Activated CD8-positive, alpha-beta memory T cell treated with anti-CD3 and anti-CD28 coated beads, Interleukin-2, amount 50 U/mL, for 48 hours (primary cell): ENCODE measurements at places on chromosomes 2 and 18.
A peak's percentile ranks its signal among the peaks of the same experiment; 100 is the strongest.

GRCh38 chr2:107308835-107309234, 422.9 kb upstream of the ST6GAL2 start:
- no peak for DNase-seq

DNA sequence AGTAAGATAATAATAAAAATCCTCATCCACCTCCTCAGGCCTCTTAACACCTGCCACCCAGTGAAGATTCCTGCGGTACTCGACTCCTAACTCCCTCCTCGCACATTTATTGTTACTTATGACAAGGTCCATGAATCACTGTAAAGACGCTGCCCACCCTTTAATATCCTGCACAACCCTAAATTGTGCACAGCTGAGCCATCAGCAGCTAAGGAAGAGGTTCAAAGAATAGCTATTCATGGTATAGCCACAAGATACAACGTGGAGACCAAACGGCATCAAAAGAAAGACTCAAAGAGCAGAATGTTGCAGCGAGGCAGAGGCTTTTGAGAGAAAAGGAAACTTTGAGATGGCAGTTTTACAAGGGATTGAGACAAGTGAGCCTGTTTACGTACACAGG, 266.3 kb downstream of the SATB2 start:
- no peak for DNase-seq

GRCh38 chr2:184971546-184972068, 373.3 kb downstream of the ZNF804A start:
- no peak for DNase-seq

DNA sequence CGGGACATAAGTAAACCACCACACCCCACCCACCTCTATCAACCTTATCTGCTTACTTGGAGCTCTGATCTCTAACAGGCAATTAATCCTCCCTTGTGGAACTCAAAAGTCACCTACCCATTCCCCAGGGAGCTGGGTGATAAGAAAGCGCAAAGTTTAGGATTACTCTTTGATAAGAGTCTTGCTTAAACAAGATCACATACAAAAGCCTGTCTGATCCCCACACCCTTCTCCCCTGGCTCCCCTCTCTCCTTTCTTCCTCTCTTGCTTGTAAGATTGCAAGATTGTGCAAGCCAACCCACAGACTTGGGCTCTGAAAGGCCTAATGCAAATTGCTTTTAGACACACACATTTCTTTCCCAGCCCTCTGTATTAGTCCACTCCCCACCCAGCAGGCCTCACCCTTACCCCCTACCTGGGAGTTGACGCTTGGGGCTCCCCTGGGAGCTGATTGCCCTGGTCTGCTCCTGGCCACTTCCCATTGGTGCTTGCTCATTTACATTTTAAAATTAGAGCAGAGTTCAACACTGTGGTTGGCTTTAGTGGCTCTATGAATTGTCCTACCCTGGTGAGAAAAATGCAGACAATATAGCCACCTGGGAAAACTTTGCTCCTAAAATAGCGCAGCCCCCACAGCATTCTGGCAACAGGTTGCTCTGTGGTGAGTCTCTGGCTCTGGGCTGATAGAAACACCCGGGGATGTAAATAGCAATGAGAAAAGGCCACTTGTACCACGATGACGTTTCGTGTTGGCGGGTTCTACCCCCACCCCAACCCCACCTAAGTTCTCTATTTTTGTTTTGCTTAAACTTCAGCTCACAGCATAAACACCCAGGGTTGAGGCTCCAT, 92.8 kb upstream of the MSH2 start:
- DNase-seq, result no peak

- DNase-seq, result peak; percentile 55
Observed at GRCh38 chr2:26172189-26172870, 558 bp upstream of the GAREM2 start.

DNA sequence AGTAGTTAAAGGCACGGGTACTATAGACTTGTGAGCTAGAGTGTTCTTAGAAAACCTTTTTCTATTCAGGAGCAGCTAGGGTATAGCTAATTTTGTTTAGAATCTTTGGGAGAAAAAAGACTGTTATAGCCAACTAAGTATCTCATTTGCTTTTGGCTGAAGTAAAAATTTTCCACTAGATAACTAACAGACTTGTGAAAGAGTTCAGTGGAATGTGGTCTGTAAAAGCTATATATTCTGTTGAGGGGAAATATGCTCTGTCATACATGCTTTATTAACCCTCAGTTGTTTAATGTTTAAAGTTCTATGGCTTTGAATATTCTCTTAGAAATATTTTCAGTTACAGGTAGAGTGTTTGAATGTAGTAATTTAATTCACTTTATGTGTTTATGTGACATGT, 49.7 kb downstream of the RIF1 start:
- no peak for DNase-seq

- no peak for DNase-seq
Observed at GRCh38 chr2:222299906-222300725, 1.3 kb upstream of the PAX3 start.

DNA sequence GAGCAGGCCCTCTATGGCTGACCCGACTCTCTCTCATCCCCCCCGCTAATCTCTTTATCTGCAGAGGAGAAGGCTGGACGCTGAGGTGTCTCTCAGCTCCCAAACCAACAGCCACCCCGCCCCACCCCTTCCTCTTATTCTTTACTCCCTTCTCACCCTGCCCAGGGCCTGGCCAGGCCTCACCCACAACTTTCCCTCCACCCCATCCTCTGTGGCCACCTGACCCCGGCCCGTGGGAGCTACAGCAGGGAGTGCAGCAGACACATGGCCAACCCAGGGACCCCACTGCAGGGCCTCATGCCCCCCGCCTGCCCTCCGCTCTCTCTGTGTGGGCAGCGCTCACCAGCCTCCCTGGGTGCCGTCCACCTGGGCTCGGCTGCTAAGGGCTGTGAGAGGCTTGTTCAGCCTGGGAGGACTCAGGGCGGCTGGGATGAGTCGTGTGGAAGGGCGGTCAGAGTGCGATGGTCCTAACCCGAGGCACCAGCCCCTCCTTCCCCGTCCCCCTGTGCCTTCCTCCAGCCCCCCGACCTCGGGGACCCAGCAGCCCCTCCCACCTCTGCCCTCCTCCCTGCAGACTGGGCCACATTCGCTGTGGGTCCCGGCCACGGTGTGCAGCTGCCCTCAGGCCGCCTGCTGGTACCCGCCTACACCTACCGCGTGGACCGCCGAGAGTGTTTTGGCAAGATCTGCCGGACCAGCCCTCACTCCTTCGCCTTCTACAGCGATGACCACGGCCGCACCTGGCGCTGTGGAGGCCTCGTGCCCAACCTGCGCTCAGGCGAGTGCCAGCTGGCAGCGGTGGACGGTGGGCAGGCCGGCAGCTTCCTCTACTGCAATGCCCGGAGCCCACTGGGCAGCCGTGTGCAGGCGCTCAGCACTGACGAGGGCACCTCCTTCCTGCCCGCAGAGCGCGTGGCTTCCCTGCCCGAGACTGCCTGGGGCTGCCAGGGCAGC, 6.8 kb downstream of the NEU4 start:
- DNase-seq, result no peak

GRCh38 chr18:5891184-5891853, 4.0 kb downstream of the TMEM200C start:
- DNase-seq, result no peak

GRCh38 chr2:236777408-236777807, 207.8 kb downstream of the ACKR3 start:
- DNase-seq, result no peak

- DNase-seq, result no peak
Observed at GRCh38 chr2:60998628-60999545, 18.6 kb upstream of the PEX13 start.

- no peak for DNase-seq
Observed at GRCh38 chr2:70779911-70780545, 10.4 kb downstream of the FIGLA start.

GRCh38 chr2:23537991-23538390, 153.0 kb downstream of the KLHL29 start:
- DNase-seq, result no peak

GRCh38 chr2:147525819-147526489, 318.9 kb upstream of the ACVR2A start:
- DNase-seq, result no peak

GRCh38 chr18:35673682-35674081, 92.1 kb downstream of the GALNT1 start:
- no peak for DNase-seq

- DNase-seq, result peak; percentile 93
Observed at GRCh38 chr2:127049927-127050802, 56.8 kb downstream of the BIN1 start.

- no peak for DNase-seq
Observed at GRCh38 chr18:47417807-47418206, 166.3 kb upstream of the SKOR2 start.

- no peak for DNase-seq
Observed at GRCh38 chr18:27956001-27956640, 220.8 kb downstream of the CDH2 start.

DNA sequence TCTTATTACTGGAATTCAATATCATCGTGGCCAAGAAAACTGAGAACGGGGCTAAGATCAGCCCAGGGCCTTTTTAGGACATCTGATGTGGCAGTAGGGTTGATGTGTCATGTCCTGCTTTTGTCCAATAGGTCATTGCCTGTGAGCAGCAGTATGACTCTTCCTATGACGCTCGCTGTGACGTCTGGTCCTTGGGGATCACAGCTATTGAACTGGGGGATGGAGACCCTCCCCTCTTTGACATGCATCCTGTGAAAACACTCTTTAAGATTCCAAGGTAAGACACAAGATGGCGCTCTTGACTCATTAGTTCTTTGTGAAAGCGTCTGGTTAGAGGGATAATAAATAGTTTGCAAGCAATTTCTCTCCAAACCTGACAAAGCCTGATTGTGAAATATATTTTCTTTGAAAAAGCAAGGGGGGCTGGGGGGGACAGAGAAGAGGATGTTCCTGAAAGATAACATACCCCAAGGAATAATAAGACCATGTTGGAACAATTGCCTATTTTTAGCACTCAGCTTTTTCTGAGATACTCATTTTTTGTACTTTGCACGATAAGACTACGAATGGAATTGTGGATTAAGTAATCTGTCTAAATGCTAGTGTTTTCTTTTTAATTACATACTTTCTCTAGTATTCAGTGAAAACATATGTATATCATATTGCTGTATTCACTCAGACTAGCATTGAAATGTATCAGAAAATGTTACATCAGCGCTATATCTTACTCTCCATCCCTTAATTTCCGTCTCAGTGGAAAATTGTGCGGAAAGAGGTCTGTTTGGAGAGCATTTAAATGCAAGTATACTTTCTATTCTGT, 58.1 kb downstream of the MYO3B start:
- DNase-seq, result no peak

DNA sequence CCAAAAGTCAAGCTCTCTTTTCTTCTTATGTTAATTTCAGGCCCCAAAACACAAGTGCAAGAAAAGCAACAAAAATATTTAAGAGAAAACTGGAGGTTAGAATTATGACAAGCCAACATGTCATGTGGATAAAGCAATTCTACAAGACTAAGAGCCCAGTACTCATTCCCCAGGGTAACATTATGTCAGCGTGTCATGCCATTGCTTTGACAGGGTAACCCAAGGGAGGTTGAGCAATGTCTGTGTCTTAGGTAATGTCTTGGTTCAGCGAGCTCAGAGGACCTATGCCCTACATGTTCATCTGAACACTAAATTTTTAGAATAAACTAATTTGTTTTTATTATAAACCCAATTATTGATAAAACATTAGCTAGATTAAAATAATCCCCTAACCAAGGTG, 173.2 kb upstream of the ZNF804A start:
- DNase-seq, result no peak

- DNase-seq, result no peak
Observed at GRCh38 chr2:229798446-229799155, 84.2 kb upstream of the DNER start.

DNA sequence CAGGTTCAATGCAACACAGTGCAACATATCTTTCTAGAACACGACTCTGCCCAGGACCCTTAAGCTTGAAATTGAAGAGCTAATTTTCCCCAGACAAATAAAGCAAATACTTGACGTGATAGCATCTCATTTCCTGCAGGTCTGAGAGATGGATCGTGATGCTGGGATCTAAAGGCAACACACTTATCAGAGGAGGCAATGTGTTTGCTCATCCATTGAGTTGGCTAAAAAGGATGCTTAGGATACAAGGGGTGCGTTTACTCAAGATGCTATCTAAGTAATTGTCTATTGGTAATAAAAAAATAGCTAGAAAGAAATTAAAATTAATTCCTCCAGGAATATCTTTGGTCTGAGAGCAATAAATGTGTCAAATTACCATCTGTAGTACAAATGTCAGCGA, 129.0 kb downstream of the SOCS6 start:
- no peak for DNase-seq

DNA sequence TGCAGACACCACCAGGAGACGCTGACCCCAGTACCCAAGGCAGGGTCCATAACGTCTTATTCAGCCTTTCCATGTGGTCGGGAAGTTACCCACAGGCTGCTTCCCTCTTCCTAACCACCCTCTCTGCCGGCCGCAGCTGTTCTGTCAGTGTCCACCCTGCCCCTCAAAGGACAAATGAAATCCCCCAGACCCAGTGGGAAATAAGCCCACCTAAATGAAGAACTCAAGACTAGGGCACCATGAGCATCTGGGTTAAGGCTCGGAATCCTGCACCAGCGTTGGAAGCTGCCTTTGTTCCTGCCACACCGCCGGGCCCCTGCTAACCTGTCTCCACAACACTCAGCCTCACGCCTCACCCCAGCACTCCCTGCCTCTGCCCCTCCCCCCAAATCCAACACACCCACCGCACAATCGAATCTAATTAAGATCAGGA, 21.7 kb downstream of the BCL11A start:
- no peak for DNase-seq

DNA sequence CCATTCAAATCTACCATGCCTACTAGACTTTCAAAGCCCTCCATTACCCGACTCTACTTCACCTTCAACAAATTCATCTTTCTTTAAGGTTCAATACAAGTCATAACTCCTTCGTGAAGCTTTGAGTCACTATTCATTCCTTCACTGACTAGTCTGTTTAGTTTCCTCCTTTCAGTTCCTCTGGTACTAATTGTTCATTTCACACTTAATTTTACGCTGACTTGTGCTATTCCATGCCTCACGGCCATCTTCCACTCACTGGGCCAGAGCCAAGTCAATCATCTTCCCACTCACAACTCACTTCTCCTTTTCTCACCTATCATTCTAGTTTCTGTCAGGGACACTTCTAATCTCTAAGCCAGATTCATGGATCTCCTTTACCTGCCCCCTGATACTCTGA, 136.2 kb downstream of the MTX2 start:
- no peak for DNase-seq

- DNase-seq, result no peak
Observed at GRCh38 chr18:79416677-79417052, 20.9 kb downstream of the NFATC1 start.

GRCh38 chr18:9173770-9174233, 37.2 kb downstream of the ANKRD12 start:
- DNase-seq, result no peak

DNA sequence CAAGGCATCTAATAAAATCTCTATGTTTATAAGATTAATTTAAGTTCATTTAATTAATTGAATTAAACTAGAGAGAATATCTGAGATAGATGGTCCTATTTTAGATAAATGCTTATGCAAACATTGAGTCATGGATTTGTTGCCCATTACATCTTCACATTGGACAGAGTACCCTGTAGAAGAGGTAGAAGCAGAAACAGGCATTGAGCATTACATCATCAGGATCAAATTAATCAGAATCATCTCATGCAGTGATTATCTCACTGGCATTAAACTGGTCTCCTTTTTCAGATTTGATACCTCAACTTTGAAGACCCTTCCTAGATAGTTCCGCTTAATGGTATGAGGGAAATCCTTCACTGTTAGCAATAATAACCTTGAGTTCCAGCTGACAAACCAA, 469.6 kb upstream of the VRK2 start:
- no peak for DNase-seq
